PC-3 (cell line): ENCODE measurements at places on chromosomes 6 and 20. TPM values are rescaled to one million over a fixed set of nuclear protein-coding genes. Genes with fewer than 3 reads are reported as not detected.

Gene HRH3
- not detected in 2 replicates for total RNA-seq

Gene DAAM2
- total RNA-seq, result not detected in 2 replicates

Gene PAK1IP1
- total RNA-seq, result 32.8 and 34.0 TPM in 2 replicates

Gene OR2H1
- total RNA-seq, result not detected in 2 replicates

Gene SNRNP48
- total RNA-seq, result 7.0 and 7.7 TPM in 2 replicates

Gene CRISP2
- not detected in 2 replicates for total RNA-seq

Gene TFAP2C
- total RNA-seq, result 36.3 and 37.6 TPM in 2 replicates

Gene TFEB
- total RNA-seq, result 4.2 and 5.5 TPM in 2 replicates

Gene DUSP15
- total RNA-seq, result not detected in 2 replicates

Gene FOXQ1
- total RNA-seq, result 7.5 and 12.4 TPM in 2 replicates

Gene TDRD6
- 0.07 TPM in 1 of 2 replicates, not detected in the other for total RNA-seq

Gene MICB
- total RNA-seq, result 25.6 and 32.9 TPM in 2 replicates

Gene SLC16A10
- total RNA-seq, result 0.69 and 2.9 TPM in 2 replicates

Gene SMLR1
- not detected in 2 replicates for total RNA-seq
